ENCODE measurements at places on chromosomes 6 and 20. TPM values are rescaled to one million over a fixed set of nuclear protein-coding genes. Genes with fewer than 3 reads are reported as not detected.

- ATAC-seq, result no peak
Measured at GRCh38 chr6:132525866-132526265, 12.2 kb upstream of the TAAR9 start.

- ATAC-seq, result no peak
Measured at GRCh38 chr6:45757443-45758130, 258.1 kb downstream of the CLIC5 start.

DNA sequence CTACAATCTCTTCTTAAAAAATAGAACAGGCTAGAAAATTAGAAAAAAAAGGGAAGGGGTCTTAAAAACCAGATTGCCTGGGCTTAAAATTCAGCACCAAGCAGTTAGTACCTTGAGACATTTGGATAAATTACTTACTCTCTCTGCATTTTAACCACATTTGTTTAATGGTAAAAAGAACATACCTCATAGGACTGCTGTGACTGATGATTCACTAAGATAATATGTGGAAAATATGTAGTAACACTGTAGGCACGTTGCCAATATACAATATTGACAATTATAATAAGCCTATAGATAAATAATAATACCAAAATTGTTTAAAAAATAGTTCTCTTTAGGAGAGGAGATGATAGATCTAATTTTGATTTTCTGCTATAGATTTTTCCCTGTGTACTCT is 750.4 kb downstream of the TENT5A start:
- no peak for ATAC-seq

GRCh38 chr20:53736757-53737395 is 143.2 kb upstream of the ZNF217 start:
- ATAC-seq, result no peak

DNA sequence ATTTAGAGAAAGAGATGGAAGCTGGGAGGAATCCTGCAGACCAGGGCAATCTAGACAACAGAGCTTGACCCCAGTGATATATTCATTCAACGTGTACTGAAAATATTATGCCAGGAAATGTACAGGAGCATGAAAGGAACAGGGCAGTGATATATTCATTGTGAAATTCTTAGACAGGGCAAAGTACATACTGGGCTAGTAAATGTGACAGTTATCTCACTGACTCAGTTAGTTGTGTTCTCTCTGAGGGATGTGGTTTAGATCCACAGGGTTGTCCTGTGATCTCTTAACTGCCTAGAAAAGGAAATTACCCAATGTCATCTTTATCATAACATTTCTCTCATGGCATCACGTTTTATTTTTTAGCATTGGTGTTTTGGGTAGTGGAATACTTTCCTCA is 891.3 kb downstream of the EYS start:
- ATAC-seq, result no peak

DNA sequence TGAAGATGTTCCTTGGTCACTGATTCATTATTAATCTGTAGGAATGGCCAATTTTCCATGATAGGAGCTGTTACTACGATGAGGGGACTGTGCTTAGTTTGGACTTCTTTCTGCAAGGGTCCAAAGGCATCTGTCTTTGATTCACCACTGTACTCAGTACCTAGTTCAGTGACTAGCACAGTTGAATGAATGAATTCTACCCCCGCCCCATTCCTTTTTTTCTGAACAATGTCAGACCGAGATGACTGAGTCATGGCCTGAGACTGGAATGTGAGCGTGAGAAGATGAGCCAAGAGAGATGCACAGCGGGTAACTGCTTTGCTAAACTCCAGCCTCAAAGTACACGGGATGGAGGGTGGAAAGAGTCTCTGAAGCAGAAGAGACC is 419 bp upstream of the SNHG17 start:
- ATAC-seq, result no peak

- no peak for ATAC-seq
Measured at GRCh38 chr6:169074526-169074925, 179.1 kb downstream of the THBS2 start.

DNA sequence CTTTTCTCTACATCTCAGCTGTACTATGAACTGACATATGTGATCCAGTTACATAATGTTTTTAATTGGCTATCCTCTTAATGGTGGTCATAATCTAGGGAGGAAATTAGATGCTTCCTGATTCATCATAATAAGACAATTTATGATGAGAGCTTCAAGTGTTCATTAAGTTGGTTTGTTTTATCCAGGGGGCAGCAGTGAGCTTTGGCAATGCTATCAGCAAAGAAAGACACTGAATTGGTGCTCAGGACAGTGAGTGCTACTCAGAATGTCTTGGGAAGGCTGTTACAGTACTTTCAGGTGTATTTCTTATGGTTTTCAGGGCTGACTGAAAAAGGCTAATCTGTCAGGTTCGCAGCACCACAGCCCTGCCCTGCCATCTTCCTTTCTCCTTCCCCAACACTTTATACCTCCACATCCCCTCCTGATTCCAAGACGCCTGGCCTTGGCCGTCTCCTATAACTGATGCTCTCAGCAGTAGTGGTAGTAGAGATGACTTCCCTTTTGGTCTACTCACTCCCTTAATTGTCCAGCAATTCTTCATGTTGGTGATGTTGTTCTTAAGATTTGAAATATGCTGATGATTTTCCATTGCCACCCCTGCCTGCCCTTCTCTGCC is 67.0 kb upstream of the TNFAIP3 start:
- peak; percentile 82 for ATAC-seq

GRCh38 chr6:117592983-117593759 is 9.1 kb downstream of the GOPC start:
- ATAC-seq, result peak; percentile 20

DNA sequence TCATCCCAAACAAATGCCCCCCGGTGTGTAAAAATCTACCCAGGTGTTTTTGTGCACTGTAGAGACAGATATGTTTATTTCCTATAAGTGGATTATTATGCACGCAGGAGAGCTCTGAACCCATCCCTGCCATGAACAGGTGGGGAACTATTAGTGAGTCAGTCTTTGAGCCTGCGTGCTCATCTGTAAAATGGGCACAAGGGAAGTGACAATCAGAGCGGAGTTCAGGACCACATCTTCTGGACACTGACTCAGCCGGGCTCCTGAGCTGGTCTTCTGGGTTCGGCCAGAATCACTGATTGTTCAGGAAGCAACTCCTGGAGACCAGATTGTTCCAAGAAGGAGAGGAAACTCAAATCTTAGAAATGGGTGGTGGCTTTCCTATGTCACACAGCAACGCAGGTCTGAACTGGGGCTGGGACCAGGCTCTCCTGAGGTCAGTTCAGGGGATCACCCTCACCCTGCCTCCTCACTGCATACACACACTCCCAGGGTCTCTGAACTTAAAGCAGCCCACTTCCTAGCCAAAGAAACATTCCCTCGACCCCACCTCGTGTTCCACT is 27.3 kb upstream of the TGM2 start:
- ATAC-seq, result no peak

GRCh38 chr6:38784506-38785235 is 69.6 kb downstream of the DNAH8 start:
- ATAC-seq, result peak; percentile 23

- ATAC-seq, result no peak
Measured at GRCh38 chr6:88804701-88805100, 158.7 kb downstream of the RNGTT start.

DNA sequence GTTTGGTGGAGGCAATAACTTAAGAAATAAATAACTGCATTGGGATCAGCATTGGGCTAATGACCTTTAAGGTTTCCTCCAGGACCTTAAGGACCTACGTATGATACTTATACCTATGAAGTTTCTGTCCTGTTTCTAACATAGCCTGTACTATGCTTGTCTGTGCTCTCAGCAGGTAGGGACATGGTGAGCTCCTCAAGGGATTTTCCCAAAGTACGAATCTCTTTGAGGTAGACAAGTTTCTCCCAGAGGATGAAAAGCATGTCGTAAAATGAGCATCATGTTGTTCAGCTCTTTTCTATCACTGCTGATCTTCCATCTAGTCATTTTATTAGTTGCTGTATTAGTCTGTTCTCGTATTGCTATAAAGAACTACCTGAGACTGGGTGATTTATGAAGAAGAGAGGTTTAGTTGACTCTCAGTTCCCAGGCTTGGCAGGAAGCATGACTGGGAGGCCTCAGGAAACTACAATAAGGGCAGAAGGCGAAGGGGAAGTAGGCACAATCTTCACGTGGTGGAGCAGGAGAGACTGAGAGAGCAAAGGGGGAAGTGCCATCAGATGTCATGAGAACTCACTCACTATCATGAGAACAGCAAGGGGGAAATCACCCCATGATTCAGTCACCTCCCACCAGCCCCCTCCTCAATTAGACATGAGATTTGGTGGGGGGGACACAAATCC is 77.8 kb upstream of the TGM3 start:
- no peak for ATAC-seq

GRCh38 chr6:3290931-3291211 is 32.1 kb downstream of the PSMG4 start:
- ATAC-seq, result no peak

GRCh38 chr20:4086771-4087687 is 71.7 kb upstream of the RNF24 start:
- no peak for ATAC-seq

DNA sequence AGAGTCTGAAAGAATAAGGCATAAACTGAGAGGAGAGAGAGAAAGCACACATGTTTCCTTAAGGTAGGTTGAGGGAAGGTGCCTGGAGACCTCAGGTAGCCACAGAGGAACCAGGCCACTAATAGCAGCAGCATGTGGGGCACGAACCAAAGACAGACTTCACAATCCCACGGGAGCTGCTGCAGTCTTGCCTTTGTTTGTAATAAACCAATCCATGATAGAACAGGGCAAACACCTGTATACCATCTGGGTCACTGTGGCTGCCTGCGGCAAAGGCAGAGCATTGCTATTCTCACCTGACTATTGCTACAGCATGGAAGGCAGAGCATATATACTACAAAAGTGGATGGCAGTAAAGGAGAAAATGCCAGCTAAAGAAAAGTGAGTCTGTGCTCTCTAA is 36.3 kb downstream of the HEBP2 start:
- no peak for ATAC-seq

DNA sequence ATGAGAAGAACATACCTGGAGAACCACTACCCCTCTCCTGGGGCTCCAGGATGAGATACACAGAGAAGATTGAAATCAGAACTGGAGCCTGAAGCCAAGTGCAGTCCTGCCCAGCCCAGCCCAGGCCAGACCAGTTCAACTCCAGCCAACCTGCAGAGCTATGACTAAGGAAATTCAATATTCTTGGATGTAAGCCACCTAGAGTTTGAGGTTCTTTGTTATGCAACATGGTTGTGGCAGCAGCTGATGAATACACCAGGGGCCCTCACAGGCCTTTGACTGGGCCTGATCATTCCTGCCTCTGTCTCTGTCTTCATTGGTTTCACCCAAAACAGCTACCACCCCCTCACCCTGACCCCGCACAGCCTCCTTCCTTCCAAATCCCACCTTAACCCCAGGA is 167.8 kb downstream of the LRFN2 start:
- peak; percentile 89 for ATAC-seq

DNA sequence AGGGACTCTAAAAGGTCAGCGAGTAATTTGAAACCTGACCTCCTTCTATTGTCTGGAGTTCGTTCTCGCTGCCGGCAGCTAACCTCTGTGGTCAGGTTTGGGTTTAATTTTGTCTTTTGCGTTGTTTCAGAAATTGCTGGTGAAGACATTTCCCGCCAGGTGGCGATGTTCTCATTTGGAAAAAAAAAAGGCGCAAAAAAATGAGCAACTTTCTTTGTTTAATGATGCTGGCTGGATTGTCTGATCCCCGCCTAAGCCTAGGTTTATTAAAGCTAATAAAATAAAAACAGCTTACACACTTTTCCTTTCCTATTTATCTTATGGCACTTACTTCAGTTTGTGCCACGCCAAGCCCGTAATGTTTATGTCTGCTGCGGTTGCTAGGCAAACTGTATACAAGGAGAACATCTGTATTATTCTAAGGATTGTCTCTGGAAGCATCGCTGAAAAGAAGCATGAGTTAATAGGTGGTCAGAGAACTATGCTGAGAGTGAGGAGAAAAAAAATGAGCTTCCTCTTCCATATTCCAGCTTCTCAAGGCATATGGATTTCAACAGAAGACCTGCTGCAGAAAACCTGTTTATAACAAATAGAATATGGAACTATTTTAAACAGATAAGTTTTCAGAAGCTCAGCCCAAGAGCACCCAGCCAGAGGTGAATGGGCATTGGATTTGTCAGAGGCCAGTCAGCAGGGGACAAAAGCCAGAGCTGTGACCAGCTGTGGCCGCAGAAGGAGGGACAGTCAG is 205.7 kb downstream of the DOK5 start:
- ATAC-seq, result no peak

GRCh38 chr20:46694484-46694883 is 5.2 kb upstream of the TP53RK start:
- ATAC-seq, result peak; percentile 56

DNA sequence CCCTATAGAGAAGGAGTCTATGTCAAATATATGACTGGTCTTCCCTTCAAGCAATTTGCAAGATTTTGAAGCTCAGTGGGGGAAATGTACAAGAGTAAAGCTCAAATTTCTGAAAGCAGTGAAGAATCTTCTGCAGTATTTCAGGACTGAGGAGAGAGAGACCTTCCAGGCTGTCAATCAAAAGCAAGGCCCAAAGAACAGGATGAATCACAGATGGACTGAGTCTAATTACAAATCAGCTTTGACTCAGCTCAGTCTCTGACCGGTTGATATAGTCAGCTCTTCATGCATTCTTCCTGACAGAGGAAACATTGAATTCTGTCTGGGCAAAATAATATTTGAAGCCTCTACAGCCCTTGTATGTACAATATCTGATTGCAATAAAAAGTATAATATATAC is 7.7 kb upstream of the HTR1B start:
- ATAC-seq, result no peak

DNA sequence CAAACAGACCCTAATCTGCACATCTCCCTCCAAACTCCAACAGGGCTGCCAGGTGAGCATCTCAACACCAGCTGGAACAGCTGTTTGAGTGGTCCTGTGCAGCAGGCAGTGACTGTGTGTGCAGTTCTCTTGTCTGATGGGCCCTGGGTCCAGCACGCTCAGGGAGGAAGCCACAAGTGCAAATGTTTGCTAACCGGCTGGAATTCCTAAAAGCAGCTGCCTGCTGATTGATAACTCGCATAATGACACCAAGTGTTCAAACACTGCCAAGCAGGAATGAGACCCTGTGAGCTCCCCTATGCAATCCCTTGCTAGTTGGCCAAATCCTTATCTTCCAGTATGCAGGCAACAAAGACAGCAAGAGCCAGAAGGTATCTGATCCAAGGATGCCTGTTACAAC is 650.6 kb downstream of the CBLN4 start:
- ATAC-seq, result no peak

- peak; percentile 98 for ATAC-seq
Measured at GRCh38 chr6:138465007-138465645, 34.2 kb downstream of the NHSL1 start.

Gene ITPA
- 60.6 TPM for total RNA-seq

Gene ELOVL4
- 6.8 TPM for total RNA-seq

Gene CST3
- total RNA-seq, result 292 TPM

Gene KCNQ2
- not detected for total RNA-seq

Gene NDRG3
- total RNA-seq, result 15.3 TPM

Gene PCSK2
- 0.12 TPM for total RNA-seq

Gene BPI
- not detected for total RNA-seq

Gene TUBB1
- total RNA-seq, result not detected

Gene DEFB114
- total RNA-seq, result not detected

Gene FERMT1
- 34.0 TPM for total RNA-seq

Gene CLIC1
- total RNA-seq, result 372 TPM

Gene EMILIN3
- total RNA-seq, result 0.12 TPM

Gene TCP11
- total RNA-seq, result not detected

Gene SYCP2
- total RNA-seq, result 0.60 TPM

Gene FAM8A1
- 7.6 TPM for total RNA-seq

Gene LTA
- total RNA-seq, result not detected

Gene FOXS1
- 0.40 TPM for total RNA-seq

Gene FAXC
- total RNA-seq, result 1.6 TPM

Data from esophagus mucosa (tissue), 1 donor.